ENCODE measurements at places on chromosomes 2 and 18.
A peak's percentile ranks its signal among the peaks of the same experiment; 100 is the strongest.

- DNase-seq, result no peak
Measured at GRCh38 chr18:4599312-4599711, 144.2 kb upstream of the DLGAP1 start.

- DNase-seq, result peak; percentile 77
Measured at GRCh38 chr2:170425281-170425751, 247.4 kb downstream of the MYO3B start.

DNA sequence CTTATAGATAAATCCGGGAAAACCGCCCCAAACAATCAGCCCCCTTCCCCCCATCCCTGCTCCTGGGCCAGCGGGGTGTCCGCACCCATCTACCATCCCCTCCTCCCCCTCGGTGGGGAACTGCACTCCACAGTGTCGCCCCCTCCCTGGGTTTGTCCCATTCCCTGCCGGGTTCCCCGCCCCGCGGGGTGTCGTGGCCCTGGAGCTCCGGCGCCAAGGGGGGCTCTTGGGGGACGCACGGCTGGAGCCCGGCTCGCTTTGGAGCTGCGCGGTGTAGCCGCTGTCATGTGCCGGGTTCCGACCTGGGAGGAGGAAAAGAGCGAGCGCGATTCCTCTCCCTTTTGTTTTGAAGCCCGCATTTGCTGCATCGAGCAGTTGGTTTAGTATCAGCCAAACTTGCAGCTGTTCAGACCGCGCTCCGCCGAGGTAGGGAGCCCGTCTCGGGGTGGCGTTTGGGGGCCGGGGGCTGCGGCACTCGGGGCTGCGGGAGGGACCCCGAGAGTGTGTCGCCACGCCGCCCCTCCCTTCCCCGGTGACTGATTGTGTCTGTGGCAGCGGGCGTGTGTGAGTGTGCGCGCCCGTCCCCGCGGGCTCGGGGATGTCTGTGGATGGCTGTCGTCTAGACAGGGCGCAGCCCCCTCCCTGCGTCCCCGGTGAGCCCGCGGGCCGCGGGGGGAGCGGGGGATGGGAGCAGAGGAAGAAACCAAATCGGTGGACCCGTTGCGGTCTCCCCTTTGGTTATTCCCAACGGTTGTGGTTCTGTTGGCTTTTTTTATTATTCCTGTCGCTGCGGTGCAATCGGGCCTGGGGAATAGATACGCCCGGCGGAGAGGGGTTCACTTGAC, 797 bp downstream of the CTIF start:
- peak; percentile 76 for DNase-seq

GRCh38 chr2:9694661-9695234, 64.0 kb upstream of the YWHAQ start:
- DNase-seq, result no peak
